ENCODE measurements at places on chromosomes 4 and X.

DNA sequence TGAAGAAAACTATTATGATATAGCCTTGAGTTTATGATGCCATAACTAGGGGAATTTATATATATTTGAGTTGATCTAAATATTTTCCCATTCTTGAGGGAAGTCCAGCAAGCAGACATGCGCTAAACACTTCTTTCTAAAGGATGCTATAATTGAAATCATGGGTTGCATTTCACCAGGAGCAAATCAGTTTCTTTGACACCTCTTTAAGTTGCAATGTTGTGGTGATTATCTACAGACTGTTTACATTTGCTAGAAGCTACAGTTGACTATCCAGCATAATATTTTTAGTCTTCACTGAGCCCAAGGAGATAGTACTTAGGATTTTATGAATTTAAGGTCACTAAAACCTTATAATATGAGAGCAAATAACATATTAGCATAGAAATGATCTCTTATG is 43.9 kb downstream of the ANAPC4 start:
- DNase-seq, result no peak

DNA sequence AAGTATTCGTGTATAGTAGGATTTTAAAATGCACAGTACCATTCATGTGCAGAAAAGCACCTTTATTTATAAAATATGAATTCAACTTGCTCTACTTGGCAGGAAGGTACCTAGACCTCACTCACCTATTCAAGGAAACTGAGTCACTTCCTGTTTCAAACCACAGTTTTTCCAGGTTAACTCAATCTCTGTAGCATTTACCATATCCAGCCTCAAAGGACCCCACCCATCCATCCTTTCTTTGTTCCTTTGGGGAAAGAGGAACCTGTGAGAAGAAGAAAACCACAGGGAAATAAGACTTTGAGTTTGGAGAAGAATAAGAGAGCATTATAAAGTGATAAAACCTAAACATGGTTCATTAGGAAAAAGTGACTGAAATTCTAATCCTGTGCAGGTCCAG is 250.7 kb downstream of the CBR4 start:
- peak; percentile 62 for DNase-seq

DNA sequence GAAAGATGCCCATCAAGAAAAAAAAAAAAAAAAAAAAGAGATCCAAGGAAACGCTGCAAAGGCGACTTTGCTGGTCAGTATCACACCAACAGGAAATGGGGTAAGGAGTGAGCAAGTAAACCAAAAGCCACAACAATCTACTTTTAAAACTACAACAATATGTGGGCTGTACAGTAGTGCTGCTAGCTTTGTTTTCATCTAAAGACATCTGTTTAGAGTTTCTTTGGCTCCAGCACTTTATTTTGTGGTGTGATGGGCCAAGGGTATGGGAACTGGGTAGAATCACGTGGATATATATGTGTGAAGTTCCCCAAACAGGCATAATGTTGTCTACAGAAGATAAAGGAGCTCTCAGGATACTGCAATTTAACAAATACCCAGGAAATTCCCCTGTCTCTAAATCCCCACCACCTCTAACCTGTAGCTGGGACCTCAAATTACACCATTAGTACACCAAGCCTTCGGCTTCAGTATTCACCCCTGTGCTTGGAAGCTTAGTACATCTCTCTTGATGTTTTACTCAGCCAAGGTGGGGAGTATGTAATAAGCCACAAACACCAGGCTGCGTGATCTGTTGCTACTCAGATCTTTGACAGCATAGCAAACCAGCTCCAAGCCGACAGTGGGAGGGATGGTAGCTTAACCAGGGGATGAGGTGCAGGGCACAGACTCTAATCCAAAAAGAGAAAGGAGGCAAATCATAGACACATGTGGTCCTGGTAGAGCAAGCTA is 207.9 kb downstream of the HS6ST2 start:
- no peak for DNase-seq

DNA sequence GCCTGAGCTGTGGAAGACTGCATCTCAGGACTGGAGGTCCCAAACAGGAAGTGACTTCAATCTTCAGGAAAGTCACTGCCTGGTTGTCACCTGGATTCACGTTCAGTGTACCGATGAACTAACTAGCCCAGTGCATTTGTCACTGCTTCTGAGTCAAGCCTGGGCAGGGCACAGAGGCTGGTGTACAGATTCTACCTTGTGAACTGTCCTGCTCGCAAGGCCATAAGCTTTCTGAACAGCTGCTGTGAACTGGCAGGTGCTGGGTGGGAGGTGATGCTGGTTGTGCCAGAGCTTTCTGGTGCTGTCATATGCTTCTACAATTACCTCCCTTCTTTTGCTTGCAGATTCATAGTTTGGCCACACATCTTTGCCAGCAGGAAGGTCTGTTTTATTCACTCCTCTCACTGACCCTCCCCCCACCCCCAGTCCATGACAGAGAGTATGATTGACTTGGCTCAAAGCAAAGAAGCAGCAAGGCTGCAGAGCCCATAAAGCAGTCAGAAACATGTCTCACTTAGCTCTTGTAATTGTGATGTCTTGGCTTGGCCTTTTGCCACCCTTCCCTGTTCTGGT is 40.5 kb downstream of the ZCCHC12 start:
- DNase-seq, result no peak

GRCh38 chr4:187617113-187617512 is 378.5 kb upstream of the ZFP42 start:
- no peak for DNase-seq

GRCh38 chr4:38650133-38650532 is 13.9 kb upstream of the KLF3 start:
- DNase-seq, result no peak

DNA sequence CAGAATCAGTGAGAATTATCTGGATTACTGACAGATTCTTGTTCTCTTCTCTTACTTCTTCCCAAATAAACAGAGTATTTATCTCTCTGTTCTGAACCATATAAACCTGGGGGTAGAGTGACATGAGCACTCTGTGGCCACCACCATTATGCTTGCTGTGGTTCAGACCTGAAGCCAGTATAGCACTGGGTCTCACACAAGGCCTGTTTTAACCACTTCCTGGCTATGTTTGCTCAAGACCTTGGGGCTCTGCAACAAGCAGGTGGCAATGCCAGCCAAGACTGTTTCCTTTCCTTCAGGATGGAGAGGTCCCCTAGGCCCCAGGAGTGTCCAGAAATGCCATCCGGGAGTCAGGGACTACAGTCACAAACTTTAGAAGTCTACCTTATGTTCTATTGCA is 21.7 kb upstream of the HEPH start:
- DNase-seq, result no peak

- DNase-seq, result no peak
Observed at GRCh38 chr4:89400287-89401035, 92.9 kb upstream of the GPRIN3 start.

DNA sequence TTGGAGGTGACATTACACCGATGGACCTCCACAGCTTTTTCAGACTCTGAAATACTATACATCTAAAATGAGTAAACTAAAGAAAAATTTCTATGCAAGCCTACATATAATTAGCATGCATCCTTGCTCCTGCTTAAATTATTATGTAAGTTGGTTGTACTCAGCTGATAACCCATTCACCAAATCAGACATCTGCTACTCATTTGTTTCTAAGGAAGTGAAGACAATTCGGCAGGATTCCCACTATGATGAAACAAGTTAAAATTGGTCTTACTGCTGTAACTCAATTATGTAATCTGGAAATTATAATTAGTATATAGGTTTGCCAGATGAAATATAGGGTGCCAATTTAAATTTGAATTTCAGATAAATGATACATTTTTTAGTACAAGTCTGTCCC is 59.5 kb upstream of the FGF13 start:
- DNase-seq, result no peak

DNA sequence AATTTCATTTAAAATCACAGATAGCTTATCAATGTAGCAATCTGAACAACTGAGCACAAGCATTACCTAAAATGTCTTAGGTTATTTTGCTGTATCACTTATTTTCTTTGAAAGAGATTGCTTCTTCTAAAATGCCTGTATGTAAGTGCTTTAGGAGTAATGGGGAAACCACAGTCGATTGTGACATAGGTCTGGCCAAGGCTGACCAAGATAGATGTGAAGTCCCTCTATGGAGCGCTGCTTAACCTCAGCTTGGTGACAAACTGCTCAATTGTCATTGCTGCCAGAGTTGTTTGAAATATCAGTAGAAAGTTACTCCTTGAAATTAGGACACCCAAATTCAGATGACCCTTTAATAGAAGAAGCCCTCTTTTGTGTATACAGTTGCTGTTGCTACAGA is 401.9 kb upstream of the NDST4 start:
- DNase-seq, result no peak

DNA sequence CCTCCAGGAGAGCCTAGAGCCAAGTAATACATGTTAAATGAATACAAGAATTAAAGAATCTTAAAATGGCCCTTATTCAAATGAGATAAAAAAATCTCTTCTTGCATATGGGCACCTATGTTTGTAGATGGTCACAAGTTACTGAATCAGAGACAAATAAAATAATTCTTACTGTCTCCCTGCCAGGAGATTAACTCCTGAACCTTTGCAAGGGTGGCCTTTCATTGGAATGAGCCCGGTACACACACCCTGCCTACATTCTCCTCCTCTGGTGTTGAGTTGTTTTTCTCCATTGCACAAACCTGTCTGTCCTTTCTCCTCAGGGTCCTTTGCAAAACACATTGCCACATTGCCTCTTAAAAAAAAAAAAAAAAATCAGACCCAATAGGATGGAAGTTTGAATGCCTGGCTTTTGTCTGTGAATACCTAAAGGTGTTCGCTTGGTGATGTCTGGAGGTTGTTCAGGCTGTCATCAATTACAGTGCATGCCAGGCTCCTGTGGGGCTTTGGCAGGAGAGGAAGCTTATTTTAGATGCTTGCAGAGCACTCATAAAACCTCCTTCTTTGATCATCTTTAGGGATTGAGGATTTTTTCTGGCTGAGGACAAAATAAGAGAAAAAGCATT is 8.3 kb upstream of the TMEM154 start:
- no peak for DNase-seq

GRCh38 chr4:174324236-174324635 is 40.5 kb downstream of the CEP44 start:
- DNase-seq, result no peak

DNA sequence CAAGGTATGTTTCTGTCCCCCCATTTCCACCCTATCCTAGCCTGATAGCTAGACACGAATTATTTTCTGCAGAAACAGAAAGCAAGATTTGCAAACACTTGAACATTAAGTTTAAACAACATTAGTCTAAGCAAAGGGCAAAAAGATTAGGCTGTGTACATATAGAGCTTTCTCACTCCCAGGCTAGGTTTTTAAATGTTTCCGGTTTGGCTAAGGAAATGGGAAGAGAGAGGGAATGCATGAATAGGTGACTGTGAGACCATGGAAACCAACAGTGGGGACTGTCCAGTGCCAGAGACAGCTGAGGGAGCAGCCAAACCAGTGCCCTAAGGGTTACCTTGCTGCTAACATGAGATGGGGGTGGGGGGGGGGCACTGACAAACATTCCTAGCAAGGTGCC is 242.7 kb downstream of the SCFD2 start:
- no peak for DNase-seq

GRCh38 chr4:142203505-142203904 is 567.1 kb downstream of the IL15 start:
- DNase-seq, result no peak

DNA sequence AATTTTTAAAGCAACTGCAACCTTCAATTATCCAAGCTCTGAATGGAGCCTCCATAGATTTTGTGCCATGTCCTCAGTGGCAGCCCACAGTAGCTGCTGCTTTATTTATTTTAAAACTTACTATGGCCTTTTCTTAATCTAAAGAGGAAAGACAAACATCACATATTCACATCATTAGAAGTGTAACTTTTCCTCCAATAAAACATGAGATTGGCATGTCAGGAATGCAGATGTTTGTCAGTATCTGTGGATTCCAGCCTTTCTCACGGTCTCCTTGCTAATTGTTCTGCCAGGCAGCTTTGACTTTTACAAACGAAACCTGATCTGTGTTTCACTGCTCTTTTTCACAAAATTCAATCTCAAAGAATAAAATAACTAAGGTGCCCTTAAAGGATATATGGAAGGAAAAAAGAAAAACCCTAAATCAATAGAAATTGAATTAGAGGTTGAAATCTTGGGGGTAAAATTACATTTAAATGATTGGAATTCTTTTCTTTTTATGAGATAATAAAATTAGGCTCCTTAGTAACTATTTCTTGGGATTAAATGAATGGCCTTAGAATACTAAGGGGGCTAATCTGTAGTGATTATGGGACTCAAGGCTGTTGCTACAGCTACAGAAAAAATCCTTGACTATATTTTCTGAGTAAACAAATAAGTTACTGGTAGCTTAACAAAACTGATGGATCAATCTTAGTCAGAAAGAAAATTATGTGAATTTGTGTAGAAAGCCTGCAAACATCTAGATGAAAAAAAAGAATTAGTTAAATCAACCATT is 151.3 kb downstream of the RTL9 start:
- DNase-seq, result no peak

- DNase-seq, result no peak
Observed at GRCh38 chrX:150762258-150763165, 69.3 kb downstream of the MTMR1 start.

GRCh38 chrX:11597479-11597878 is 68.2 kb downstream of the ARHGAP6 start:
- DNase-seq, result no peak

DNA sequence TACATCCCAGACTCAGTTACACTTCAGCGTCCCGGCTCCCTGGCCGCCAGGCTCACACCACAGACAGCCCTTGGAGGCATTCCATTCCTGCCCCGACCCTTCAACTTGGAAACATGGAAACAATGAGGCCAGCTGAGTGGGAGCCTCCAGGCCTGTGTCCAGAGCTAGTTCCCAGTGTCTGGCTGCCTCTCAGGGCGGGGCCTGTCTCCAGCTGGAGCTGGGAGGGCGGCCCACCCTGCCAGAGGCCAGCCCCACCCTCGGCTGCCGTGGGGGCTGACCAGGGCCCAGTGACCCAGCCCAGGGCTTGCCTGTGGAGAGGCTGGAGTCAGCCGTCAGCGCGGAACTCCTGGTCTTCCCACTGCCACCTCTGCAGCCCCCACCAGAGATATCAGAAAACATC is 37.4 kb upstream of the SPON2 start:
- DNase-seq, result no peak

DNA sequence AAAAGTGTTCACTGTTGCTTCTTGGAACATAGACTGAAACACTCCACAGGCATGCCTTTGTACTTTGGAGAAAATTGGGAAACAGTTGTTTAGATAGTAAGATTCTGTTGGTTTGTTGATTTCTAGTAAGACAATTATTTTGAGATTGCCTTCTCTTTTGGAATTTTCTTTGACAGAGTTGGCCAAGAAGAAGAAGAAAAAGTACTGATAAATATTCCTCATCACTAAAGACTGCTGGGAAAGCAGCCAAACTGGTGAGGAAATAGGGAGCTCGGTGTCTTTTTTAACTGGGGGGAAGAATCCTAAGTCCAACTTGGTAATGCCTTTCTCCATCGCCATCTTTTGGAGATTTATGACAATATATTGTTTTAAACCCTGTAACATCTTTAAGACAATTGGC is 370.7 kb downstream of the GPAT3 start:
- DNase-seq, result no peak

GRCh38 chr4:155530290-155530689 is 136.4 kb upstream of the GUCY1A1 start:
- DNase-seq, result no peak

- no peak for DNase-seq
Observed at GRCh38 chr4:10276152-10276551, 159.6 kb upstream of the WDR1 start.

GRCh38 chr4:24471486-24472160 is 112.7 kb downstream of the DHX15 start:
- no peak for DNase-seq

All from keratinocyte (primary cell).